ENCODE measurements at places on chromosomes 13 and 19.

- DNase-seq, result no peak
These were observed 28.1 kb upstream of the MPHOSPH8 start for GRCh38 chr13:19605161-19605955.

DNA sequence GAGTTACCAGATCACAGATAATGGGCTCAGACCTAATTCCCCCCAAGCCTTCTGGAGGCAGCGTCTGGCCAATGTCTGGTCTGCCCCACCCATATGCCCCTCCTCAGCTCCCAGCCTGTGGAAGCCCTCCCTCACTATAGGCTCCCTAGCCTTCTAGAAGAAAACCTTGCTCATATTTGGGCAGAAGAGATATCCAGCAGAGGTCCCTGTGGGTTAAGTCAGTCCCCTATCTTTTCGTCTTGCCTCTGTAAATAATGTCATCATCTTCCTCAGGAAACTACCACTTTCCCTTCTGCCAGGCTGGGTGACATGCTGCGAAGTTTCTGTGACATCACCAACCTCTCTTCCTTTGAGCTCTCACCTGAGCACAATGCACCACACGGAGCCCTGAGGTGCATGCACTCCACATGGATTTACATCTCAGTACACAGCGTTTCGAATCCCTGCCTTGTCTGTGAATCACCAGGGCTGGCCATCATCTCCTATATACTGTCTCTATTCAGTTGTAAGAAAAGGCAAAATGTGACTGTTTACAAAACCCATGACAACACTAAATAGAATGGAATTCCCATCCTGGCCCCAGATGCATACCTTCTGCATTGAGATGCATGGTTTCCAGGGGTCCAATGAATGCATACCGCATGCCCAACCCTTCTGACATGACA is 112.8 kb downstream of the CRYL1 start:
- DNase-seq, result no peak

- DNase-seq, result no peak
These were observed 446.4 kb downstream of the COG6 start for GRCh38 chr13:40101708-40102359.

DNA sequence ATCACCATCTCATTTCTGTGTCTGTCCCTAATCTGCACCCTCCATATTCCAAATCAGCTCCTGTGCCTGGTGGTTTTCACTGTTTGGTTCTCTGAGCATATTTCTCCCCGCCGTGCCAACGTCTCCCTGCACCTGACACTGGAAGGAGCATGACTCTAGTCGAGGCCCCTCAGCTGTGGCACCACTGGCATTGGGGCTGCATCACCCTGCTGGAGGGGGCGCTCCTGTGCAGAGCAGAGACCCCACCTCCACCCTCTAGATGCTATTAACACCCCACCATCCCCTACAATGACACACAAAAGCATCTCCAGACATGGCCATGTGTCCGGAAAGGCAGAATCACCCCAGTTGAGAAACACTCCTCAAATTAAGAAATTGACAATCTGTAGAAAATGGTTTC is 20.8 kb downstream of the ZSCAN5C start:
- DNase-seq, result no peak

DNA sequence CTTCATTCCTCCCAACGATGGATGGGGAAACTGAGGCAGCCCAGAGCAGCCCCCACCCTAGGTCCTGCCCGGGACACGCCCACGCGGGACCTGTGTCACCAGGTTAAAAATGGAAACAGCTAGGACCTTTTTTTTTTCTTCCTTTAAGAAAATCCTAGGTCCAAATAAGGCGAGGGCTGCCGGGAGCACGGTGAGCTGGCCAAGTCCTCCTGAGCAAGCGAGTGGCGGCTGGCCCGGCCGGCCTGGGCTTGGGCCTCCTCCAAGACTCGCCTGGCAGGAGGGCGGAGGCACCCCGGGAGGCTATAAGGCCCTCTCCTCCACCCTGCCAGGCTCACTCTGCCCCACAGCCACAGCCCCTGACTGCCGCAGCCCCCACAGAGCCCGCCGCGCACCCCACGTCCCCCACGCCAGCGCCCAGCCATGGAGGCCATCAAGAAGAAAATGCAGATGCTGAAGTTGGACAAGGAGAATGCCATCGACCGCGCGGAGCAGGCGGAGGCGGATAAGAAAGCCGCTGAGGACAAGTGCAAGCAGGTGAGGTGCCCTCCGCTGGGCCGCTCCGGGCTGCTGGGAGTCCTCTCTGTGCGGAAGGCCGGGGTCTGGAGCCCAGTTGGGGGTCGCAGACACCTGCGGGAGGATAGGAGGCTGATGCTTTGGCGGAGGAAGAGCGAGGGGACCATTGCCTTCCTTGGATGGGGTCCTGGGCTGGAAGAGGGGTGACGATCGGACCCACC is 8.9 kb upstream of the TPM4 start:
- no peak for DNase-seq

GRCh38 chr13:28654276-28654675 is 4.7 kb upstream of the POMP start:
- DNase-seq, result no peak

GRCh38 chr19:29623726-29624488 is 17.8 kb downstream of the POP4 start:
- DNase-seq, result no peak

GRCh38 chr13:112873851-112874750 is 94.9 kb upstream of the MCF2L start:
- peak; percentile 3 for DNase-seq

- no peak for DNase-seq
These were observed 6.3 kb downstream of the SLC7A10 start for GRCh38 chr19:33219261-33219815.

DNA sequence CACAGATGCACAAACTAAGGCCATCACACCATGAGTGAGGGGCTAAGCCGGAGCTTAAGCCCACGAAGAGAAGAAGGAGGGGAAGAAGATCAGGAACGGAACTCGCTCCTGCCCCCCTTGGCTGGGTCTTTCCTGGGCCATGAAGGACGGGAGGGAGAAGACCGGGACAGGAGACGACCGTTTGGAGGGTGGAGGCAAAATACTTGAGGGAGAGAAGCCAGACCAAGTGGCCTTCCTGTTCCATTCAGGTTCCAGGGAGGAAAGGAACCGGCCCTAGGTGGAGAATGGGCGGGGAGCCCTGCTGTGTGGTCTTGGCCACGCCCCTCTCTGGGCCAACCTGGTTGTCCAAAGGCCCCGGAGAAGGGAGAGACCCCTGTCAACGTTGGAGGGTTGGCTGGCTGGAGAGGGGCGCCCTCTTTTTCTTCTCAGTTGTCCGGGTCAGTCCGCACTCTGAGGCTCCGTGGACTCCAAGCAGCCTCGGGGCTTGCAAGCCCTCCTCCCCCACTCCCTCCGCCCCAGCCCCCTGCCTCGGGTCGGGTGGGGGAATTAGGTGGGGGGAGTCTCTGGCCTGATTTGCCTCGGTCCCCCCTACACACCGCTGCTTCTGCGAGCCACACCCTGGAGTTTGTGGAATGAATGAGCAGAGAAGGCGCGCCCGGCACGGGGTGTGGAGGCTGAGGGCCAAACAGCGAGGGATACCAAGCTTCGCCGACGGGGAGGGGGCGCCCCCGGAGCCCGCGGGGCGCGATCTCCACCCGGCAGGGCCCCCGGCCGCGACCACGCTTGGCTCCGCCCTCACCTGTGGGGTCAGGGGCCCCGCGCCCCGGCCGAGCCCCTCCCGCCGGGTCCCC is 757 bp downstream of the FBN3 start:
- DNase-seq, result no peak

- no peak for DNase-seq
These were observed 236.4 kb downstream of the ATP8A2 start for GRCh38 chr13:25608181-25608580.

DNA sequence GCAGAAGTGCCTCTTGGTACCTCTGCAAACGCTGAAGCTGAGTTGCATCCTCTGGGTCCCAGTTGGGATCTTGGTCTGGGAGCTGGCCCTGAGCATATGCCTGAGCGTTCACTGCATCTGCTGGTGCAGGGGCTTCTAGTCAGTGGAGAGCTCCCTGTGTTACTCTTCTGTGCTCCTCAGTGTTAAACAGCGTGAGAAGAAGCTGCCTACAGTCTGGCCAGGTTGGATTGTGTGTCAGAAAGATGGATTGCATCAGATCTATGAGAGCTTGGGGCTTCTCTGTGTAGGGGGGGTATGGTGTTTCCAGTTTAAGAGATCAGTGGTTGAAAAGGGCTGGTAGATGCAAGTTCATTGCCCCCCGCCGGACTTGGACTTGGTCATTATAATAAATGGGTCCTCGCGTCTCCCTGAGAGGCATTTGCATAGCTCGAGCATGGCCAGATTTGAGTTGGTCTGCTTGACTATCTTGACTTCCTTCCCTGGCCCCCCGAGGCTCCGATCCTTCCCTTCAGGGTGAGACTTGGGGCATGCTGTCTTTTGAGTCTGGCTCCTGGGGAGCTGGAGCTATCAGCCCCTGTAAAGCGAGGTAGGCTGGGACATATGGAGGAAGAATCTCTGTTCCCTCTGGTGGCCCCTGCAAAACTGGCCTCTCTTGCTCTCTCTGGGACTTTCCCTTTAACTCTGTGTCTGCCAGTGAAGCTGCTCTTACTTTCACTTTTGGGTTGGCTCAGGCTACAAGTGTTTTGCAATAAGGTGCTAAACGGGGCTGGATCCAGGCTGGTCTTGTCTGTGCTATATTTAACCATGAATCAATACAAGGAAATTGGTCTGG is 52.9 kb downstream of the OR10H4 start:
- no peak for DNase-seq

- DNase-seq, result peak; percentile 56
These were observed 251.0 kb downstream of the UQCRFS1 start for GRCh38 chr19:28961772-28962500.

- no peak for DNase-seq
These were observed 13.2 kb downstream of the PCDH8 start for GRCh38 chr13:52835071-52835839.

DNA sequence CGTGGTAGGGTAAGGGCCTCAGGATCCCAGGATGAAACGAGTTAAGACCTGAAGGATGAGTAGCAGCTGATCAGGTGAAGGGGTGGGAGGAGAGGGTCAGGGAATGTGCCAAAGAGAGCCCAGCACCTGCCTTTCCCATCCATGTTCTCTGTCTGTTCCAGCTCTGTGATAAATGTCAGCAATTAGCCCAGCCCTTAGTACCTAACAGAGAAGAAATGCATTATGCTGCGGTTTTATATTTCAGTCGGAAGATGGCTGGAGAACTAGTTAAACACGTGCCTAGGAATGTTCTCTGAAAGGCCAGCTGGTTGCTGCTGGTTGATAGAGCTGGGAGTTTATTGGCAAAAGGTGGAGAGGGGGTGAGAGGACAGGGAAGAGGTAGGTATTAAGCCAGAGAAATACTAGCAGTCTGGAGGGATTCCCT is 268.2 kb downstream of the SHISA2 start:
- DNase-seq, result no peak

DNA sequence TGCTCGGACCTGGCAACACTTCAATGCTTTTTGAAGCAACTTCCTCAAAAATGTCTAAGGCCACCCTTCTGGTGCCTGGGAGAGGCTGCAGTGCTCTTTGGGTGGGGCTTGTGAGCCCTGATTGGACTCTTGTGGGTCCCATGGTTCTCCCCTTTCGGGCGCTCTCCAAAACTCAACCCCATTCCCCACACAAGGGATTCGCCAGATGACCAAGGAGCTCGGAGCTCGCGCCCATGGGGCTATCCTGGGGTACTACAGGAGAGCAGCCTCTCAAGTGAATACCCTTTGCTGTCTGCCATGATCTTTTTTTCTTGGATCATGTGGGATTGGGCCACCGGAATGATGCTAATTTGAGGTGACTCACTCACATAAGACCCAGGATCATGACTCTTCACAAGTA is 29.7 kb upstream of the KL start:
- no peak for DNase-seq

- DNase-seq, result no peak
These were observed 106.8 kb downstream of the NHLRC3 start for GRCh38 chr13:39144941-39145533.

DNA sequence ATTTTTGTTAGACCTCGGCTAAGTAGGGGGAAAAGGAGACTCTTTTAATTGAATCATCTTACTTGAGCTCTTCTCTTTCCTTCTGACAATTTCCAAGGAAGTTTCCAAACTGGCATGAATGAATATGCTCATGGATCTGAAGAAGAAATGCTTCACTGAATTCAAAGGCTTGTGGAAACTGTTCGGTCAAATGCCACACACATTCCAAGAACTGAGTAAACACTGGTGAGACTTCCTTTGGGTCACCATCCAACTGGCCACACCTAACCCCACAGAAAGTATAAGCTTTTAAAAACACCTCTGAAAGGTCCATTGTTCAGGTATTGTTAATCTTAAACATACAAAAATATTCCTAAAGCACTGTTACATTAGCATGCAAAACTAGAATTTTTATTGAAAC is 33.6 kb downstream of the MTMR6 start:
- no peak for DNase-seq

- DNase-seq, result no peak
These were observed 102.0 kb downstream of the SLITRK1 start for GRCh38 chr13:83780227-83780626.

DNA sequence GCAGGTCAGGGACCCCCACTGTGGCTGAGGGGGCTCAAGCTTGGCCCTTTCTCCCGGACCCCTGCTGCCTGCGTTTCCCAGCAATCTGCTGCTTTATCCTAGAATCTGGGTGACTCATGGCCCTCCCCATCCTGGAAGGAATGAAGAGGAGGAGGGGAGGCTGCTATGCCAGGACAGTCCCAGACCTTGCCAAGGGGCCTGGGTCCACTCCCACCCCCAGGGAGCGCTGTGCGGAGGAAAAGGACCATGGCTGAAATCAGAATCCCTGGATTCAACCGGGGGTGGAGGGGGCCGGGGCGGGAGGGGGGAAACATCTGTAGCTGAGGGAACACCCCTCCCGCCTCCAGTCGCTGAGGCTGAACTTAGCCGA is 20.5 kb downstream of the ZNF114 start:
- DNase-seq, result no peak

GRCh38 chr13:46756977-46757376 is 40.0 kb downstream of the ESD start:
- no peak for DNase-seq

DNA sequence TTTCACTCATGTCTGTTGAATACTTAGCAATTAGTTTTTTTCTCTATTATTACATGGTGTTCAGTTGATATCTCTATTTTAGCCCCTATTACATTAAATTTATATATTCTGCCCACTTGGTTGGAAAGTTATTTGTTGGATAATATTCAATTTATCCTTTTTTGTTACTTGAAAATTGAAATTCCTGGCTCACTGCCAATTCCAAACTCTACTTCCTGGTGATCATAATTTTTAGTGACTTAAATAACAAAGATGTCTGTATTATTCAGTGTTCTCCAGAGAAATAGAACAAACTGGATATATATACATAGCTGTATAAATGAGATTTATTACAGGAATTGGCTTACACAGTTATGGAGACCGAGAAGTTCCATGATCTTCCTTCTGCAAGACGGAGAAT is 93.6 kb downstream of the GPC5 start:
- DNase-seq, result no peak

DNA sequence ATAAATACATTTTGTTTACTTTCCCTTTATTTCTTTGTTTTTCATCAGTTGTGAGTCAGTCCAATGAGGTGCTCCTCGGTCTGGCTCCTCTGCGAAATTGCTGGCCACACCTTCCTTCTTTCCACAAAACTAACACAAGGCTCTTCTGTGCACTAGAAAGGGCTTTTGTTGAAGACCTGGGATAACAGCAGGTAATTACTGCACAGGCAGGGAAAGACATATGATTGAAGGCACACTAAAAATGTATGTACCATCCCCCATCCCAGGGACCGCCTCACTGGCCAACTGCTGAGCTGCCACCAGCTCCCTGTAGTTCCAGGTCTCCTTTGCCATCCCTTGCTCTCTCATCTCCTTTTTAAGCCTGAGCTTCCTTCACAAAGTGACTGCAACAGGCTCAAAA is 180.5 kb downstream of the EFNB2 start:
- no peak for DNase-seq
